ENCODE measurements at places on chromosomes 4 and X.

- DNase-seq: peak; percentile 31
Observed at GRCh38 chr4:31370866-31371465, 650.8 kb downstream of the PCDH7 start.

GRCh38 chrX:52346174-52347165, 22.4 kb upstream of the XAGE2 start:
- no peak for DNase-seq

DNA sequence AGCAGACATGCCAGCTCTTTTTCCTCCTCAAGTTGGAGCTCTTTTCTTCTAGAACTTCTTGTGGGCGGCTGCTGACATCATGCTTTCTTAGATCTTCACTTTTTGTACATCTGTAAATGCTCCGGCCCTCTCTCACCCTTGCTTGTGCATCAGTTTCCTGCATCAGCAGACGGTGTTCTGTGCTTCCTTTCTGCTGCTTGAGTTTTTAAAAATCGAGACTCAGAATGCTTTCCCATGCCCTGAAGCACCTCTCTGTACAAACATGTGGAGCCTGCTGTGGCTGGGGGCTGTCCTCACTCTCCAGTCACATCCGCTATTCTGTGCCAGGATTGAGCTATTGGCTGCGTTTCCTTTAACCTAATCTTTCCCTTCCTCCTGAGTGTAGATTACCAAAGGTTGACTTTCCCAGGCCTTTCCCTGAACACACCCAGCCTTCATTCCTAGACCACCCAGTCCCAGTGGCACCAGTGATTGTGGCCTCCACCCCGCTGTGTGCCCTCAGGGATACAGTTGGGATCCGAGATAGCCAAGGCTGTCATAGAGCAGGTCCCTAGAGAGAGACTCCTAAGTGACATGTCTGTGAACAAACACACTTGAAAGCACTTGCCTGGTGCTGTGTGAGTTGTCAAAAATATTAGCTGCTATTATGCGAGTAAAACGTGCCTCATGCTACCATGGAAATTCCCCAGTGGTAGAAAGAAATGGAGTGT, 41.9 kb downstream of the TNIP2 start:
- DNase-seq: peak; percentile 37

- DNase-seq: no peak
Observed at GRCh38 chr4:177528620-177529019, 86.4 kb upstream of the AGA start.

DNA sequence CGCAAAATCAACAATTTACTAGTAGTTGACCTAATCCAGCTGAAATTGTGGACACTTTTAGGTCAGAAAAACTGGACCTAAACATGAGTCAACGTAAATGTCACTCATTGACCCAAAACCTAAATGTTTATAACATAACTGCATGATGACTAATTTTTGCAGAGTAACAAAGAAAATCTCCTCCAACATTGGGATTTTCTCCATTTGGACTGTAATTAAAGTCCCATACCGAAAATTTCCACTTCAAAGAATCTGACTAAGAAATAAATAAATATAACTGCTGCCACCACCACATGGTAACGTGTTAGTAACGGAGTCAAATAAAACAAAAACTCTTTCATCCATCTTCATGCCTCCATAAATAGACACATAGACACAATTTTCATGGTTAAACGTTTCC, 1.9 kb downstream of the ADGRA3 start:
- DNase-seq: peak; percentile 92

GRCh38 chr4:24849756-24850155, 54.4 kb downstream of the SOD3 start:
- peak; percentile 32 for DNase-seq

DNA sequence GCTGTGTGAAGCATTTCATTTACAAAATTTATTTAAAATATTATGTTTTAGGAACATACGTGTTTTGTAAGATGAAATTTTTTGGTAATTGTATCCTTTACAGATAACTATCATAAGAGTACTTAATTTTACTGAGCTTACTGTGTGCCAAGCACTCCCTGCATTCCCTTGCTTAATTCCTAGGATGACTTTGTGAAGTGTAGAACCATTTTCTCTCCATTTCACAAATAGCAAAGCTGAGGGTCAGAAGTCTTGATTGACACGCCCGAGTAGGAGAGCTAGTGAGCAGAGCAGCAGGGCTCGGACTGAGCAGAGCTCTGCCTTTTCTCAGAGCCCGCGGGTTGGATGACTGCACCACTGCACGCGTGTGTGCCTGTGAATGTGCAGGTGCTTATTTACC, 30.6 kb downstream of the PIGG start:
- DNase-seq: no peak

GRCh38 chr4:11397819-11398610, 30.7 kb downstream of the HS3ST1 start:
- DNase-seq: no peak

GRCh38 chr4:22245294-22245693, 270.6 kb downstream of the ADGRA3 start:
- DNase-seq: no peak

GRCh38 chr4:140705625-140706275, 50.4 kb downstream of the TBC1D9 start:
- no peak for DNase-seq

- DNase-seq: peak; percentile 72
Observed at GRCh38 chrX:49155243-49155899, 7.2 kb upstream of the MAGIX start.

GRCh38 chrX:21799767-21800166, 39.6 kb upstream of the MBTPS2 start:
- no peak for DNase-seq

GRCh38 chr4:64584125-64584524, 174.9 kb upstream of the TECRL start:
- no peak for DNase-seq

- DNase-seq: no peak
Observed at GRCh38 chrX:129781134-129781672, 1.5 kb downstream of the SASH3 start.

GRCh38 chrX:35665311-35665710, 132.8 kb upstream of the MAGEB16 start:
- DNase-seq: no peak

GRCh38 chrX:38232079-38232686, 11.5 kb upstream of the SRPX start:
- peak; percentile 45 for DNase-seq

DNA sequence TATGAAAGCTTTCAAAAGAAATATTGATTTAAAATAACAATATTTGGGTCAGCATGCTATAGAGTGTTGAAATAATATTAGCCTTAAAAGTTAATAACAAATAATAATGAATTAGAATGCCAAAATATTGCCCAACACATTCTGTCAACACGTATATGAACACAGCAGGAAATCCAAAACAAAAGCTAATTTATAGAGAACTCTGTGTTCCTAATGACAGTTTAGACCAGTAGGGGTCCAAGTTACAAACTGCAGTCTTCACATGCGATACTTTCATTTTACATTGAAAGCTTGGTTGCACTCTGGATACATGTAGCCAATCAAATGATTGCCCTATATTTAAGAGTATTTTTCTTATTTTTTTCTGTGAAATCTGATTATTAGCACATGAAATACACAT, 274.4 kb downstream of the DCTD start:
- DNase-seq: peak; percentile 44

DNA sequence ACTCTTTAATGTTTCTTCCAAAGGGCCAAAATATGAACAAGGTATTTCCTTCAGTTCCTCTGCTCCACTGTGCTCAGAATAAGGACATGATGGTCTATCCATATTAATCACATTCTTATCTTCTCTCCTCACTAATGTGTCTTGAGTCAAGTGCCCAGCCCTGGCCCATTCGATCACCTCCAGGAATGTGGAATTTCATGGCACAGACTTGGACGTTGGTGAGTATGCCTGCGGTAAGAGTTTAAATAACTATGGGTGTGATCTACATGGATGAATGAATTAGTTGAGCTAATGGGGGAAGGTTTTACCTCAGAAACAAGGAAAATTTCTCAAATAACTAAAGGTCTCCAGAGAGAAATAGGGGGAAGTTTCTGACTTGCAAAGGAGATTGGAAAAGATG, 174.0 kb downstream of the NPFFR2 start:
- DNase-seq: peak; percentile 13

DNA sequence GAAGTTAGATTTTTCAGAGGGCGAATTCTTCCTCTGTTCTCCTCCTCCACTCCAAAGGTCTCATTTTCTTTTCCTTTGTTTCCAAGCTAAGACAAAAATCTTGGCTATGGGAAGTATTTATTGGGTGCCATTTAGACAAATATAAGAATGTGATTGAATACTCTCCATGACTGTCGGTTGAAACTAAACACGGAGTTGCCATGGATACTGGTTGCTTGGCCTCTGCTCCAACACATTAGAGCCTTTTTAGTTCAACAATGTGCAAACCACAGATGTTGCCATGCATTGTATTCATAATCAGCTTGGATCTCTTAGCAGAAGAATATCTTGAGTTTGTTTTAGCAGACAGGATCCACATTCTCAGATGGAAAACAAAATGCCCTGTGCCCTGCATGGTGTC, 366.5 kb upstream of the LCORL start:
- no peak for DNase-seq

GRCh38 chr4:147787204-147787603, 55.3 kb downstream of the ARHGAP10 start:
- DNase-seq: peak; percentile 91

- peak; percentile 45 for DNase-seq
Observed at GRCh38 chrX:11381464-11381863, 88.3 kb downstream of the AMELX start.

DNA sequence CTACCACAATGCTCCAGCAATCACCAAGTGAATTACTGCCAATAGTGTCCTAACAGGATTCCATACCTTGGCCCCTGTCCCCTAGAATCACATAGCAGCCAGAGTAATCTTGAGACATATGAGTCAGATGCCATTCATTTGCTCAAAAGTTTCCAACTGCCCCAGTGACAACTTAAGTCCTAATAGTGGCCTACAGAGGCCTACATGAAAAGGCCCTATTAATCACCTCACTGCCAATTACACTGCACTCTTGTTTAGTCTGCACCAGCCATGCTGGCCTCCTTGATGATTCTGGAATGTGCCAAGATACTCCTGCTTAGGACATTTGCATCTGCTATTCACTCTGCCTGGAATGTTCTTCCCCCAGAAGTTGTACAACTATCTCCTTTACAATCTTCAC, 130.7 kb downstream of the NR3C2 start:
- DNase-seq: no peak

GRCh38 chr4:8461086-8461485, 20.5 kb downstream of the TRMT44 start:
- DNase-seq: no peak

DNA sequence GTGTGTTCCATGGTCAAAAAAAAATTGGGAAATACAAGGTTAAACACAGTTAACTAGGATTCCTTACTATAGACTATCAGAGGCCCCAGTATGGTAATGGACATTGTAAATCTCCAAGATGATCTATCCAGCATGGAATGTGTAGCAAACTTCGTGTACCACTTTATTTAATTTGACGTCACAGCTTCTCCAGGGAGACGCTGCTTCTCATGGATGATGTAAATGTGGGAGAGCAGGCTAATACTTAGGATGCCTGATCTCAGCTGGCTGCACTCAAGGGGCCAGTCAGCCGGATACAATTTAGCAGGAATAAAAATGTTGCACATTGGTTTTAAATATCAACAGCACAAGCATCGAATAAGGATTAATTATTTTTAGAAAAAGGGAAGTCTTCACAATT, 111.7 kb upstream of the HPF1 start:
- DNase-seq: no peak

- DNase-seq: no peak
Observed at GRCh38 chr4:6550821-6551220, 24.2 kb upstream of the MAN2B2 start.

- DNase-seq: peak; percentile 95
Observed at GRCh38 chrX:49039598-49040375, 3.4 kb downstream of the TFE3 start.

- peak; percentile 93 for DNase-seq
Observed at GRCh38 chr4:13240066-13240465, 244.1 kb downstream of the RAB28 start.

DNA sequence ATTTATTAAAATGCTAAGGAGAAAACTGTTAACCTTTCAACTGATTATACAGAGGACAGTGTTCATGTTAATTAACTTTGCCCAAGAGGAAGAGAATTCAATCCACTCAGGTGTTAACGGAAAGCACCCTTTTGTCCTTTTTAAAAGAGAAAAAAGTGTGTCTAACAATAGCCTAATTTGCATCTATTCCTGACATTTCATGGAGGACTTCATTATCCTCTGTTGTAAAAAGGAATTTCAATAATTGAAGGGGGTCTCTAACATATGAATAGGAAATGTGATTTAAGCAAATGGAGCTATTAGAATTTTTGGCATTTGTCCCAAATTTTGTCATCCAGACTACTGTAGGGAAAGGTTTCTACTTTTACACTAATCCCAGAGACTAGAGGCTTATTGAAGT, 44.6 kb upstream of the GC start:
- DNase-seq: no peak

DNA sequence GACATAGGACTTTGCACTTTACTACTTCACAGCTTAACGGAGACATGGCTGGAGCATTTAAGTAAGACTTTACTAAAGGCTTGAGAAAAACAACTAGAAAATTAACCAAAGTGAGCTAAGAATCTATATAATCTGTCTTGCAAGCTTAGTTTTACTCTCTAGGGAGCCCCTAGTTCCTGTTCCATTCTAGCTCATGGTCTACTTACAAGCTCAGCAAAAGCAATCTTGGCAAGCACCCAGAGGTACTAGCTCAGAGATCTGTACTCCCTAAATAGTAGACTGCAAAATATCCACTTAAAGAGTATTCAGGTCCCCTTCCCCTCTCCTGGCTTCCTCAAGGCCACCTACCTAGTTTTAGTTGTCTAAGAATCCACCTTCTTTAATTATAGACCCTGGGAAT, 469.0 kb downstream of the IDS start:
- no peak for DNase-seq

- no peak for DNase-seq
Observed at GRCh38 chr4:152063621-152064240, 302.9 kb upstream of the GATB start.

GRCh38 chr4:141121768-141122454, 11.4 kb downstream of the RNF150 start:
- no peak for DNase-seq

GRCh38 chrX:137567682-137568232, 1.8 kb downstream of the ZIC3 start:
- DNase-seq: no peak

GRCh38 chr4:8532245-8532781, 47.9 kb upstream of the GPR78 start:
- DNase-seq: no peak

DNA sequence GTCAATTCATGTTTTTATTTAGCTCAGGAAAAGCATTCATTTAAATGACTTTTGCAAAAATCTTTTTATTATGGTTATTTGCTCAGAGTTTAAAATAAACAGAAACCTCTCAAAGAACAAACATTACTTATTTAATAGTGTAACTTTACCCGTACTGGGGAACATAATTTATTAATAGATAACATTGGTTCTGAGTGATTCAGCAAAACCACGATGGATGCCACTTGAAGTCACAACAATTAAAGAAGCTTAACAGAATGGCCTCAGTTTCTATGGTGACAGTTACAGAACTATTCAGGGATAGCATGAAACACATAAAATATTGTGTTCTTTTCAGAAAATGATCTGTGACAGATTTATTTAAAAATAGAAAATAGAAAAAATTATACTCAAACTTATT, 368.7 kb downstream of the CCSER1 start:
- no peak for DNase-seq

GRCh38 chrX:112627206-112627605, 52.5 kb downstream of the LHFPL1 start:
- no peak for DNase-seq

Data from fibroblast of lung (primary cell).